ENCODE measurements at places on chromosomes 1 and 21.

GRCh38 chr1:26493938-26494337 lies 21.7 kb downstream of the HMGN2 start:
- DNase-seq = no peak

- DNase-seq = no peak
Observed at GRCh38 chr21:16841975-16842695, 670.7 kb upstream of the CXADR start.

GRCh38 chr1:77509051-77509492 lies 173.4 kb downstream of the ZZZ3 start:
- no peak for DNase-seq

GRCh38 chr1:226635456-226635941 lies 86.9 kb downstream of the STUM start:
- no peak for DNase-seq

DNA sequence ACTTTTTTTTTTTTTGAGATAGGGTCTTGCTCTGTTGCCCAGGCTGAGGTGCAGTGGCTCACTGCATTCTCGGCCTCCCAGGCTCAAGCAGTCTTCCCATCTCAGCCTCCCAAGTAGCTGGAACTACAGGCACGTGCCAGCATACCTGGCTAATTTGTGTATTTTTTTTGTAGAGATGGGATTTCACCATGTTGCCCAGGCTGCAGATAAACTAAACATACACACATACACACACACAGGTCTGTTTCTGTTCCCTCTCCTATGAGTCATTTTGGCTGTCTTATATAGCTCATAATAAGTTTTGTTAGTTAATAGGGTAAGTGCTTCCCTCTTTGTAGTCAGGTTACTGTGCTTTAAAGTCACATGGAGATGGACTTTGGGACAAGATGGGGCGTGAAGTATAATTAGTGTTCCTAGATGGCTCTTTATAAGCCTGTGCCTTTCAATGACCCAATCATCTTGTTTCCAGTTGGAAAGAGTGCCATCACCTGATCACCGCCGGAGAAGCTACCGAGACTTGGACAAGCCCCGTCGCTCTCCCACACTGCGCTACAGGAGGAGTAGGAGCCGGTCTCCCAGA lies 9.1 kb downstream of the PRPF38A start:
- no peak for DNase-seq

DNA sequence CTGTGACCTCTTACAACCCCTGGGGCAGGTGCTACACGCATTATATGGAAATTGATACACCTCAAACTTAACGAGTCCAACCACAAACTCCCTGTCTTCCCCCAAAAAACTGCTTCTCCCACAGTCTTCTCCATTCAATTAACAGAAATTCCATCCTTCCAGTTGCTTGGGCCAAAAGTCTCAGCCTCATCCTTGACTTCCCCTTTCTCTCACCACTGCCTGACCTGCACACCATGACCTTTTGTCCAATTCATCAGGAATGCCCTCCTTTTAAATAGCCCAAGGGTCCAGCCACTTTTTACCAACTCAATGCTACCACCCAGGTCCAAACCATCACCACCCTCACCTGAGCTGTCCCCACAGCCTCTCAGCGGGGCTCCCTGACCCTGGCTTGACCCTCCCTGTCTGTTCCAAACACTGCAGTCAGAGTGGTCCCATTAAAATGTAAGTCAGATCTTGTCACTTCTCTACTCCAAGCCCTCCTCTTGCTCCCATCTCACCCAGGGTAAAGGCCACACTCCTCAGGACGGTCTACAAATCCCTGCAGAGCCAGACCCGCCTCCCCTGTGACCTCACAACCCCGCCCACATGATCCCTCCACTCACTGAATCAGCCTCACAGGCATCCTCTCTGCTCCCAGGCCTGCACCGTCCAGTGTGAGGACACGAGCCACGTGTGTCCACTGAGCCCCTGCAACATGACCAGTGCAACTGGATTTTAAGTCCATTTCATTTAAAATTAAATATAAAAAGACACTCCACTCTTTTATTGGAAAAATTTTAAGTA lies 18.5 kb downstream of the KCNN3 start:
- no peak for DNase-seq

- DNase-seq = no peak
Observed at GRCh38 chr1:232657426-232658005, 27.6 kb upstream of the SIPA1L2 start.

DNA sequence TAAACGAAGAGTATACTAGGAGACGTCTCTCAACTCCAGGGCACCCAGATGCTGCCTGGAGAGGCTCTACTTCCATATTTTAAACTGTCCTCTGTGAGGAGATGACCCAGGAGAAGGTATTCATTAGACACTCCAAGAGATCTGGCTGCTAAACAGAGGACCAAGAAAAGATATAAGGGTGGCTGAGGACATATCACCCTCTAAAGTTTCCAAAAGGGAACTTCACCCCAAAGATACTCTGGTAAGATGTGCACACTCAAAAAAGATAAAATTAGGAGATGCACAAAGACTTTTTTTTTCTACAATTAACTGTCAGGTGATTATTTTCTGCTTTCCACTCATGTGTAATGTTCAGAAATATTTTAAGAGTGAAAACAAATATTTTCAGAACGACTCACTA lies 1.4 kb downstream of the ZNF670 start:
- no peak for DNase-seq

DNA sequence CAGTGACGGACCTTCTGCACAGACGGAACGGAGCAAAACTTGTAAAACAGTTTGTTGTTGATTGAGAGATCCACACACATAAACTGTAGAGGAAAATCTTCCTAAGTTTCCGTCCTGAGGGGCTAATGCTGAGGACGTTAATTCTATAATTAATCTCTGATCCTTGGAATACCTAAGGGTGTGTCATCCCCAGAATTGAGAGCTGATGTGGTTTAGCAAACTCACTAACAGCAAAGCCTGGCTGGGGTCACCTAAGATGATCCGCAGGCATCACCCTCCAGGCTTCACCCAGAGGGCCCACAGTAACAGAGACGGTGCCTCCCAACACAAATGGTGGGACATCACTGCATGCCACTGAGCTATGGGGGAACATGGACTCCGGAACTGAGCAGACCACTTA lies 97.5 kb downstream of the SMYD2 start:
- no peak for DNase-seq

DNA sequence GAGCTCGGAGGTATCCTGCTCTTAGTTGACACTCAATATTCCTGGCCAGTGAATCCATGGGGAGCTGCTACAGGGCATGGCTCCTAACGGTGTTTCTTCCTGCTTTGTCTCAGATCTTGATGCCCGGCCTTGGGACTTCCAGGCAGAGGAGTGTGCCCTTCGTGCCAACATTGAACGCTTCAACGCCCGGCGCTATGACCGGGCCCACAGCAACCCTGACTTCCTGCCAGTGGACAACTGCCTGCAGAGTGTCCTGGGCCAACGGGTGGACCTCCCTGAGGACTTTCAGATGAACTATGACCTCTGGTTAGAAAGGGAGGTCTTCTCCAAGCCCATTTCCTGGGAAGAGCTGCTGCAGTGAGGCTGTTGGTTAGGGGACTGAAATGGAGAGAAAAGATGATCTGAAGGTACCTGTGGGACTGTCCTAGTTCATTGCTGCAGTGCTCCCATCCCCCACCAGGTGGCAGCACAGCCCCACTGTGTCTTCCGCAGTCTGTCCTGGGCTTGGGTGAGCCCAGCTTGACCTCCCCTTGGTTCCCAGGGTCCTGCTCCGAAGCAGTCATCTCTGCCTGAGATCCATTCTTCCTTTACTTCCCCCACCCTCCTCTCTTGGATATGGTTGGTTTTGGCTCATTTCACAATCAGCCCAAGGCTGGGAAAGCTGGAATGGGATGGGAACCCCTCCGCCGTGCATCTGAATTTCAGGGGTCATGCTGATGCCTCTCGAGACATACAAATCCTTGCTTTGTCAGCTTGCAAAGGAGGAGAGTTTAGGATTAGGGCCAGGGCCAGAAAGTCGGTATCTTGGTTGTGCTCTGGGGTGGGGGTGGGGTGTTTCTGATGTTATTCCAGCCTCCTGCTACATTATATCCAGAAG lies 16.7 kb downstream of the ALX3 start:
- peak; percentile 64 for DNase-seq

GRCh38 chr1:242448910-242449645 lies 75.4 kb downstream of the PLD5 start:
- no peak for DNase-seq

DNA sequence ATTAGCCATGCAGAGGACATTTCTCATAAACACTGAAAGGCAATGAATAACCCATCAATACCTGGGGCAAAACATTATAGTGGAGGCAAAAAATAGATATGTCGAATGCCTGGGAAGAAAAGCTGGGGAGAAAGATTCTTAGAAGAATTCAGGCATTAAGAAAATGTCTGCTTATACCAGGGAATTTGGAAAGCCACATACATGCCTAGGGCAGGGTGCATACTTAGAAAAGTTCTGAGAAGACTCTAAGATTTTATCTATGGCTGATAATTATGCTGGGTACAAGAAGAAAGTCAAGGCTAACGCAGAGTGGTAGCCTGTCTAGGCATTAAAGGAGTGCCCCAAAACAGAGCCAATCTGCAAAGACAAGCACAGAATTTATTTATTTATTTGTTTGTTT lies 18.4 kb downstream of the SLAMF6 start:
- no peak for DNase-seq

- no peak for DNase-seq
Observed at GRCh38 chr1:175792136-175792535, 48.7 kb upstream of the TNR start.

- no peak for DNase-seq
Observed at GRCh38 chr1:219302697-219303096, 129.0 kb downstream of the LYPLAL1 start.
